ENCODE measurements at places on chromosomes 6 and 20.

DNA sequence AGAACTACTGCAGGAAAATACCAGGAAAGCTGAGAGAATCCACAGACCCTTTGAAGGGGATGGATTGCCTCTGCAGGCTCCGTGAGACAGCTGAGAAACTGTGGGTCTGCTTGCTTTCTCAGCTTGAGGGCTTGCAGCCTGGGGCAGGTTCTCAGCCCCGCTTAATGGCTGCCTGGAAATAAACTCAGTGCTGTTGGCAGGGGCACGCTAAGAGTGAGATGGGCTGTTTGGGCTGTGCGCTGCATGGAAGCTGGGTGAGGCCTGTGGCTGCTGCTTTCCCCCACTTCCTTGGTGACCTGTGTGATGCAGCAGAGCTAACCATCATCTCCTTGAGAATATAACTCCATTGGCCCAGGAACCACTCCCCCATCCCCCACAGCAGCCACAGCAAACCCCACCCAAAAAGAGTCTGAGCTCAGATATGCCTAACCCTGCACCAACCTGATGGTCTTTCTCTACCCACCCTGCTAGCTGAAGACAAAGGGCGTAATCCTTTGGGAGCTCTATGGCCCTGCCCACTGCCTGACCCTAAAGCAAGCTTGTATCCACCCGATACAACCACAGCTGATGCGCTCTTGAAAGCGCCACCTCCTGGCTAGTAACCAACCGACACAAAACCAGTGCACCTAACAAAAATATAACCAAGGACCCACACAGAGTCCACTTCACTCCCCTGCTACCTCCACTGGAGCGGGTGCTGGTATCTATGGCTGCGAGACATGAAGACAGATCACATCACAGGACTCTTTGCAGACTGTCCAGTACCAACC lies 800.6 kb upstream of the MAP3K7 start:
- no peak for DNase-seq

DNA sequence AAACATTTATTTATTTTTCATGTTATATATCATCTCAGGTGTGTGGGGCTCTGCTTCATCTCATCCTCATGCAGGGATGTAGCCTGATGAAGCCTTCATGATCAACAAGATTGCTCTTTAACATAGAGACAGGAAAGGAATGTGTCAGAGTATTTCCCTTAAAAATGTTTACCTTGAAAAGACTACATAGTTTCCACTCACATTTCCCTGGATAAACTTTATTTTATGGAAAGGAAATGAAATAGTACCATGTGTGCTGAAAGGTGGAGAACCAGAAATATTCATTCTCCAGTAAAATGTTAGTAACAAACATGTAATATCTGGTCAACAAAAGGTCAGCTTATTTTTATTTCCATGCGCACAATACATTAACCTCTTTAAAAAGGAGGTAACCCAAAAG lies 155.8 kb downstream of the GRM1 start:
- no peak for DNase-seq

GRCh38 chr6:99151634-99152346 lies 197.7 kb downstream of the FAXC start:
- DNase-seq: no peak

- DNase-seq: no peak
These were observed 796 bp upstream of the TUBB start for GRCh38 chr6:30719356-30719755.

- no peak for DNase-seq
These were observed 46.1 kb downstream of the LYRM4 start for GRCh38 chr6:5214570-5215052.

GRCh38 chr6:139569566-139569965 lies 195.1 kb upstream of the CITED2 start:
- DNase-seq: no peak

GRCh38 chr6:136067731-136068341 lies 182.3 kb downstream of the MTFR2 start:
- no peak for DNase-seq
